ENCODE measurements at places on chromosomes 16 and 17. TPM values are rescaled to one million over a fixed set of nuclear protein-coding genes. Genes with fewer than 3 reads are reported as not detected.

LITAFD gene
- not detected for total RNA-seq

PLCD3 gene
- 156 TPM for total RNA-seq

PRR35 gene
- total RNA-seq, result 0.11 TPM

TRIM47 gene
- 215 TPM for total RNA-seq

CARD14 gene
- total RNA-seq, result 0.22 TPM

KRT17 gene
- 0.99 TPM for total RNA-seq

ASB16 gene
- not detected for total RNA-seq

SLC9A5 gene
- 1.6 TPM for total RNA-seq

PLLP gene
- 1.2 TPM for total RNA-seq

ODAD4 gene
- 1.6 TPM for total RNA-seq

EPN3 gene
- 0.14 TPM for total RNA-seq

RGS9 gene
- 8.0 TPM for total RNA-seq

MED13 gene
- total RNA-seq, result 27.0 TPM

LPO gene
- 0.06 TPM for total RNA-seq

CLCN7 gene
- 73.1 TPM for total RNA-seq

RMI2 gene
- 29.5 TPM for total RNA-seq

WNK4 gene
- 1.1 TPM for total RNA-seq

VAT1L gene
- total RNA-seq, result 0.02 TPM

OTOP2 gene
- 0.09 TPM for total RNA-seq

GNAO1 gene
- total RNA-seq, result 0.72 TPM

ELMO3 gene
- 1.7 TPM for total RNA-seq
